Karpas-422 (cell line): ENCODE measurements at places on chromosomes 2 and 18.

GRCh38 chr2:129483366-129483765, 496.1 kb upstream of the RAB6C start:
- peak; percentile 74 for DNase-seq
- H3K4me1 ChIP-seq = peaks cover 16% of the 10 kb centered on the region
- H3K27ac ChIP-seq = no peak overlapping the region
- no peak overlapping the region for H3K4me3 ChIP-seq
- H3K36me3 ChIP-seq = no peaks in the 10 kb centered on the region

- H3K36me3 ChIP-seq = no peaks in the 10 kb centered on the region
- H3K27me3 ChIP-seq = no peaks in the 10 kb centered on the region
- no peak overlapping the region for H3K27ac ChIP-seq
- no peaks in the 10 kb centered on the region for H3K4me1 ChIP-seq
- no peak for DNase-seq
- H3K4me3 ChIP-seq = no peak overlapping the region
These were observed 382.2 kb upstream of the TRIB2 start for GRCh38 chr2:12334412-12334966.

DNA sequence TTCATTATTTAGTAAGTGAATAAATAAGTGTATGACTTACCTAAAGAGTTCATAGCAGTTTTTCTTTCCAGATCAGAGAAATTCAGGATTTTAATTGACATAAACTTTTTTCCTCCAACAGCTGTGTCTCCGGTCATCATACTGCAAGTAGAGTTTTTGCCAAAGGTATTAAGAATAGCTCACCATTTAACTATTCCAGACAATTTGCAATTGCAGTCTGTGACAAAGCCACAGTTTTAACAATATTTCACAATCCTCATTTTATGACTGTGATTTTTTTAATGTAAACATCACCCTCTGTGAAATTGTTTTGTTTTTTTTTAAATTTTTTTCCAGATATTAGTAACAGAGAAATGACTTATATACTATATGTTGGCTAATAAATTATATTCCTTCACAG, 199.1 kb downstream of the TRIB2 start:
- H3K27me3 ChIP-seq = no peaks in the 10 kb centered on the region
- H3K4me1 ChIP-seq = no peaks in the 10 kb centered on the region
- H3K36me3 ChIP-seq = no peaks in the 10 kb centered on the region
- DNase-seq = no peak
- H3K4me3 ChIP-seq = no peak overlapping the region

- H3K4me1 ChIP-seq = no peaks in the 10 kb centered on the region
- no peak overlapping the region for H3K4me3 ChIP-seq
- H3K27ac ChIP-seq = no peak overlapping the region
These were observed 1841.3 kb upstream of the CELF4 start for GRCh38 chr18:39406941-39407340.

GRCh38 chr2:101124643-101125366, 26.4 kb downstream of the TBC1D8 start:
- no peaks in the 10 kb centered on the region for H3K36me3 ChIP-seq
- no peak overlapping the region for H3K27ac ChIP-seq
- no peaks in the 10 kb centered on the region for H3K27me3 ChIP-seq
- no peaks in the 10 kb centered on the region for H3K4me1 ChIP-seq
- DNase-seq = no peak

DNA sequence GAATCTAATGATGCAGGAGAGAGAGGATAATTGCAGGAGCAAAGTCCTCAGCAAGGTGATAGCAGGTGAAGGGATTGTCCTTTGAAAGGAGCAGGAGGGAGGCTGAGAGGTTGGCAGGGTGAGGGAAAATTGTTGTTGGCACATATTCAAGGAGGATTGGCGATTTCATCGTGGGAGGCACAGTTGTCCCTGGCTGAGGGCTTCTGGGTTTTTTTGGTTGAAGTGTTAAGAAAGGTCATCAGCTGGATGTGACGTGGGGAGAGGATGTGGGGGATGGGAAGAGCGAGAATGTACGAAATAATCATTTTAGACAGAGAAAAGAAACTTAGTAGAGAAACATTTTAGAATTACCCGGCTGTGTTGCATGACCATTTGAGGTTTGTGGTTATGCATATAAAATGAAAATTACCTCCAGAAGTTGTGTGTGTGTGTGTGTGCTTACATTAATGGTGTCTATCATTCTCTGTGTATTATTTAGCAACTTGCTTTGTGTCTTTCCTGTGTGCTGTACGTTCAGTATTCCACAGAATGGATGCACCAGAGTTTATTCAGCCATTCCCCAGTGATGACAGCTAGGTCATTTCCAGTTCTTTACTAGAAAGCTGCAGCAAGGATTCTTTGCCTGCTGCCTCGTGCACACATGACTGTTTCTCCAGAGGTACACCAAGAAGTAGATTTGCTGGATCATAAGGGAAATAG, 67.6 kb downstream of the SDC1 start:
- peak; percentile 84 for DNase-seq
- H3K36me3 ChIP-seq = peaks cover 16% of the 10 kb centered on the region
- H3K27me3 ChIP-seq = no peaks in the 10 kb centered on the region
- H3K4me3 ChIP-seq = peak overlapping the region; percentile 68
- peak overlapping the region; percentile 100 for H3K27ac ChIP-seq

GRCh38 chr18:1020731-1021344, 116.2 kb downstream of the ADCYAP1 start:
- H3K27ac ChIP-seq = no peak overlapping the region
- H3K27me3 ChIP-seq = no peaks in the 10 kb centered on the region
- no peaks in the 10 kb centered on the region for H3K36me3 ChIP-seq
- DNase-seq = no peak

- H3K27ac ChIP-seq = peak overlapping the region; percentile 86
- H3K27me3 ChIP-seq = no peaks in the 10 kb centered on the region; the same call in 1 of the 2 replicates
- no peak for DNase-seq
- peak overlapping the region; percentile 60; the same call in 1 of the 2 replicates for H3K4me3 ChIP-seq
- peaks cover 51% of the 10 kb centered on the region for H3K4me1 ChIP-seq
- no peaks in the 10 kb centered on the region for H3K36me3 ChIP-seq
These were observed 44.4 kb downstream of the ST8SIA5 start for GRCh38 chr18:46712406-46712805.

GRCh38 chr2:30790879-30791278, 16.4 kb downstream of the CAPN13 start:
- DNase-seq = no peak
- no peak overlapping the region for H3K27ac ChIP-seq
- no peaks in the 10 kb centered on the region for H3K4me1 ChIP-seq
- no peak overlapping the region for H3K4me3 ChIP-seq

DNA sequence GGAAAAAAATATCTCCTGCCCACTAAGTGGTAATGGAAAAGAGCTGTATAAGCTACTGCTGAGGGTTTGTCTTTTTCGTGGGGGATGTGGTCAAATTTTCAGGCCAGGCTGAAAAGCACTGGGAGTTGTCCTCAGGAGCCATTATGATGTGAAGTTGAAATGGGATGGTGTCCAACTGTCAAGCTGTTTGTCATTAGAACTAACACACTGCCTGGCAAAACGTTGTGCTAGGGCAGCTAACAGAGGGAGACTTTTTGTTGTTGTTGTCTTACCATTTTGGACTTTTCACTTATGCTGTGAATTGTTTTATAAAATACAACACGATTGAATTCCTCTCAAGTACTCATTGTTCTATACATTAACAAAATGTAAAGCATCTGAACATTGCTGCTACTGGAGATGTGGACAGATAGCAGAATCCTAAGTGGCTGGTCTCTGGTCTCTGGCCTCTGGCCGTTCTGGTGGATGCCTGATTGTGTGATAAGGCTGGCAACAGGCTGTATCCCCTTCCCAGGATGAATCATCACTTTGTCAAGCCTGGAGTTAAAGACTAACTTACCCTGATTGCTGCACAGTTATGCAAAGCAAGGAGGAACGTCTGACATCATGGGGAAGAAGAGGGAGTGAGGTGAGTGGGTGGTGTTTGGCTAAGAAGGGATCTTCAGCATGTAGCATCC, 2.3 kb downstream of the MYO1B start:
- H3K36me3 ChIP-seq = no peaks in the 10 kb centered on the region
- H3K4me1 ChIP-seq = no peaks in the 10 kb centered on the region
- H3K27ac ChIP-seq = no peak overlapping the region
- H3K4me3 ChIP-seq = no peak overlapping the region

DNA sequence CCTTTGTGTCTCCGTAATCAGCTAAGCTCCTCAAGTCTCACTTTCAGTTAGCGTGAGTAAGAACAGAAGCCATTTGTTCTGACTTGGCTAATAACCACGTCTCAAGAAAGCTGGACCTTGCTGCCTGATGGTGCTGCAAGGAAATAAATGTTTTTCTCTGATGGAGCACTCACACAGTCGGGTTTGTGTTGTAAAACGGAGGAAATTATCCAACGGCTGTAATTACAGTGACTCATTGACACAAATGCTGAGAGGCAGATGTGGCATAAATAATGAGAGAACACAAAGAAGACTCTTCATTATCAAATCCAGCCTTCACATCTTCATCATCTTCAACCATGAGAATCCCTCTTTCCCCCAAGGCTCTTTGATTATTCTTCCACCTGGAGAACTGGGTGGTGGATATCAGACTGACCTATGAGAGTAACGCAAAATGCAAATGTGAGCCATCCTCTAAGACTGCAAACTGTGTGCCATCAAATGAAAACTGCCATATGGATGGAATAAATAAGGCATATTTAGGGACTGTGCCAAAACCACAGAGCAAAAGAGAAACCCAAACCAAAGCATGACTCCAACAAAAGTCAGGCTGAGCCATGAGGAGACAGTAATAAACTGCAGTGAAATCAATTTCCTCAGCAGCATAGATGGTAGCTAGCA, 252.6 kb downstream of the RND3 start:
- DNase-seq = no peak
- H3K27me3 ChIP-seq = no peaks in the 10 kb centered on the region
- H3K4me3 ChIP-seq = no peak overlapping the region
- no peaks in the 10 kb centered on the region for H3K36me3 ChIP-seq
- H3K4me1 ChIP-seq = no peaks in the 10 kb centered on the region

- no peak for DNase-seq
- no peaks in the 10 kb centered on the region for H3K36me3 ChIP-seq
- no peaks in the 10 kb centered on the region for H3K27me3 ChIP-seq
- H3K27ac ChIP-seq = no peak overlapping the region
- no peak overlapping the region for H3K4me3 ChIP-seq
These were observed 84.3 kb downstream of the COPS8 start for GRCh38 chr2:237170020-237170419.

GRCh38 chr18:58862851-58863538, 1.7 kb upstream of the ZNF532 start:
- no peaks in the 10 kb centered on the region for H3K27me3 ChIP-seq
- peak; percentile 70 for DNase-seq
- peak overlapping the region; percentile 65 for H3K4me3 ChIP-seq
- H3K36me3 ChIP-seq = peaks cover 17% of the 10 kb centered on the region

DNA sequence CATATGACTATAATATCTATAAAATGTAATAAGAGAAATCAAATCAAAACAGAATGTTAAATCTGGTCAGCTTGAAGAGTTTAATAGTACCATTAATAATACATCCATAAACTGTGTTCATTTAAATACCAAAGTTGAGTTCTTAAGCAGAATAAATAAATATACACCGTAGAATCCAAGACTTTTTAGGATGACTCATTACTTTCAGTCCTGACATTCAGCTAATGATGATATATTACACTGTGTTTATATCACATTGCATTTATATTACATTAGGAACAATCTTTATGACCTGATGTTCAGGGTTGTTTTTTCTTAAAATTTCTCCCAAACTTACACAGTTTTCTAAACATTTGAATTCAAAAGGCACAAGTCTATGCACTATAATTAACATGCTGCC, 331.3 kb downstream of the SS18 start:
- DNase-seq = no peak
- H3K27me3 ChIP-seq = no peaks in the 10 kb centered on the region
- no peaks in the 10 kb centered on the region for H3K36me3 ChIP-seq
- H3K4me1 ChIP-seq = no peaks in the 10 kb centered on the region

- peaks cover 56% of the 10 kb centered on the region for H3K36me3 ChIP-seq
- peak; percentile 94 for DNase-seq
- H3K4me3 ChIP-seq = peak overlapping the region; percentile 61
- peak overlapping the region; percentile 90 for H3K27ac ChIP-seq
- no peaks in the 10 kb centered on the region for H3K27me3 ChIP-seq
These were observed 16.6 kb downstream of the SP110 start for GRCh38 chr2:230203110-230203676.

- no peaks in the 10 kb centered on the region for H3K27me3 ChIP-seq
- no peak for DNase-seq
- no peaks in the 10 kb centered on the region for H3K4me1 ChIP-seq
- no peaks in the 10 kb centered on the region for H3K36me3 ChIP-seq
- H3K27ac ChIP-seq = no peak overlapping the region
- no peak overlapping the region for H3K4me3 ChIP-seq
These were observed 228.6 kb upstream of the CHST9 start for GRCh38 chr18:27413495-27414401.

DNA sequence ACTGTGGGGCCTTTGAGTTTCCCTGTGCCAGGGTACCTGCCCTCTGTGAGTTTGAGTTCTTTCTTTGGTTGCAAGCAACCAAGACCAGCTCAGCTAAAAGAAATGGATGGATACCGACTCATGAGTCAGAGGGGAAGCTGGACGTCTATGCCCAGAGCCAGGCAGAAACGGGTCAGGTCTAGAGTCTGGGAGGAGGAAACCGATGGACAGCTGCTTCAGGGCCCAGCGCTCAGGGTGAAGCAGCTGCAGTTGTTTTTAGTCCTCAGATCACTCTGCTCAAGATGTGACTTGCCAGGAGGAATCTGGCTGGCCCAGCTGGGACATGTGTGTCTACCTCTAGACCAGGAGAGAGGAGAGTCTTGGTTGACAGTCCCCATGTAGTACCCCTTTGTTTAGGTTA, 10.1 kb upstream of the TYMS start:
- H3K27ac ChIP-seq = no peak overlapping the region
- DNase-seq = no peak
- no peaks in the 10 kb centered on the region for H3K36me3 ChIP-seq
- no peak overlapping the region for H3K4me3 ChIP-seq

GRCh38 chr2:110727923-110728322, 4.5 kb upstream of the ACOXL start:
- no peak overlapping the region for H3K4me3 ChIP-seq
- H3K27me3 ChIP-seq = no peaks in the 10 kb centered on the region
- H3K36me3 ChIP-seq = no peaks in the 10 kb centered on the region
- no peak for DNase-seq
- peaks cover 7% of the 10 kb centered on the region for H3K4me1 ChIP-seq

DNA sequence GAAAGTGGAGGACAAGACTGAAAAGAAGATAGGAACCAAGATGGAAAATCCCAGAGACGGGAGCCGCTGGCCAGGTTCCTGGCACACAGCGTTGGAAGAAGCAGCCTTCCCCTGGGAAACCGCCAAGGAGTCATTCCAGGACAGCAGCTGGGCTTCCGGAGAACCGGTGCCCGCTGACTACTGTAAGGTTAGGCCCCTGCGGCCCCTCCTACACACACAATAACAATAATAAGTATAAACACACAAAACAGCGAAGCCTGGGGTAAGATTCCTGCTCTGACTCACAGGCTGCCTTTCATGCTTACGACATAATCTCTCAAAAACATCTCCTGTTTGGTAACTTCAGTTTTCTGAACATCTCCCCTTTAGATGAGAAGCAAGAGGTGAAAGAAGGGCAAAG, 28.1 kb upstream of the MYCN start:
- no peaks in the 10 kb centered on the region for H3K27me3 ChIP-seq
- DNase-seq = no peak
- H3K27ac ChIP-seq = no peak overlapping the region
- no peak overlapping the region for H3K4me3 ChIP-seq
- no peaks in the 10 kb centered on the region for H3K4me1 ChIP-seq
- no peaks in the 10 kb centered on the region for H3K36me3 ChIP-seq

GRCh38 chr2:69617744-69618143, 25.8 kb downstream of the AAK1 start:
- H3K36me3 ChIP-seq = no peaks in the 10 kb centered on the region
- H3K27me3 ChIP-seq = no peaks in the 10 kb centered on the region
- H3K4me3 ChIP-seq = no peak overlapping the region
- H3K4me1 ChIP-seq = no peaks in the 10 kb centered on the region
- no peak overlapping the region for H3K27ac ChIP-seq

GRCh38 chr2:11220445-11220844, 65.2 kb downstream of the SLC66A3 start:
- H3K27me3 ChIP-seq = no peaks in the 10 kb centered on the region
- H3K36me3 ChIP-seq = no peaks in the 10 kb centered on the region
- no peak overlapping the region for H3K4me3 ChIP-seq
- peaks cover 9% of the 10 kb centered on the region for H3K4me1 ChIP-seq
- no peak for DNase-seq
